ENCODE measurements at places on chromosomes 2 and 18.
A peak's percentile ranks its signal among the peaks of the same experiment; 100 is the strongest.

DNA sequence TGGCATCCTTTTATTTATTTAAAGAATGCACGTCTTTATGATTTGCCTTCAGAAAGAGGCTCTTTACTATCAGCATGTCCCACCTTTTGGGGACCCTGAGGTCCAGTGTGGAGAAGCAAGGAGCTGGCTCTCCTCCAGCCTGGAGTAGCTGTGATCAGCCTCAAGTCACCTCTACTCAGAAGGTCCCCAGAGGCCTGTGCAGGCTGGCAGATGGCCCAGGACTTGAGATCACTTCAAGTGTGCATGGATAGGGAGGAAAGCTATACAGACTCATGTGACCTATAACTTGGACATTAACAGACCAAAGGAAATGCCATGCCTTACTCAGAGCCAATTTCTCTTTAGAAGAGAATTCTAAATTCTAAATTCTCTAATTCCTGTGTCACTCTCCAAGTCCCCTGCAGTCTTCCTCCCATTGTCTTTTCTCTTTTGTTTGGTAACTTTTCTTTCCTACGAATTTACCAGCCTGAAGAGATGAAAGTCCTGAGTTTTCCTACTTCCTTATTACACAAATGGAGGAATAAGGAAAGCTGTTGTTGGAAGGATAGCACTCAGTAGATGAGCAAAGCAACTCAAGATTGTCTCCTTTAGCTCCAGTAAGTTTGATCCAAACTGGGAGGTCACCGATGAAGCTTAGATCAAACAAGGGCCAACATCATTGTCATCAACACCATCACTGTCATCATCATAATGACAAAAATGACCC, 163.9 kb downstream of the GFPT1 start:
- DNase-seq = no peak

GRCh38 chr2:110946902-110947301, 173.8 kb upstream of the BCL2L11 start:
- no peak for DNase-seq

GRCh38 chr2:101466426-101466825, 8.5 kb downstream of the RFX8 start:
- no peak for DNase-seq

DNA sequence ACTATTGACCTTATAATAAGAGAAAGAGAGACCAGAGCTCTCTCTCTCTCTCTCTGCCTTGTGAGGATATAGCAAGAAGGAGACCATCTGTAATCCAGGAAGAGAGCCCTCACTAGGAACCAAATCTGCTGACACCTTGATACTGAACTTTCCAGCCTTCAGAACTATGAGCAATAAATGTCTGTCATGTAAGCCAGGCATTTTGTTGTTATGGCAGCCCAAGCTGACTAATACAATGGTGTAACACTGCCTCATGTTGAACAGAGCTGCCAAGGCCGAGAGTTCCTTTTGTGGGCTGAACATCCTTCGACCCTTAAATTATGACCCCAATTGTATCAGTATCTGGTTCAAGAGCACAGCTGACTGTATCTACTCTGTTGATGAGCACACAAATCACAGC, 108.0 kb downstream of the LRRC30 start:
- no peak for DNase-seq

- no peak for DNase-seq
These were observed 34.4 kb upstream of the TRAPPC8 start for GRCh38 chr18:31977270-31977872.

DNA sequence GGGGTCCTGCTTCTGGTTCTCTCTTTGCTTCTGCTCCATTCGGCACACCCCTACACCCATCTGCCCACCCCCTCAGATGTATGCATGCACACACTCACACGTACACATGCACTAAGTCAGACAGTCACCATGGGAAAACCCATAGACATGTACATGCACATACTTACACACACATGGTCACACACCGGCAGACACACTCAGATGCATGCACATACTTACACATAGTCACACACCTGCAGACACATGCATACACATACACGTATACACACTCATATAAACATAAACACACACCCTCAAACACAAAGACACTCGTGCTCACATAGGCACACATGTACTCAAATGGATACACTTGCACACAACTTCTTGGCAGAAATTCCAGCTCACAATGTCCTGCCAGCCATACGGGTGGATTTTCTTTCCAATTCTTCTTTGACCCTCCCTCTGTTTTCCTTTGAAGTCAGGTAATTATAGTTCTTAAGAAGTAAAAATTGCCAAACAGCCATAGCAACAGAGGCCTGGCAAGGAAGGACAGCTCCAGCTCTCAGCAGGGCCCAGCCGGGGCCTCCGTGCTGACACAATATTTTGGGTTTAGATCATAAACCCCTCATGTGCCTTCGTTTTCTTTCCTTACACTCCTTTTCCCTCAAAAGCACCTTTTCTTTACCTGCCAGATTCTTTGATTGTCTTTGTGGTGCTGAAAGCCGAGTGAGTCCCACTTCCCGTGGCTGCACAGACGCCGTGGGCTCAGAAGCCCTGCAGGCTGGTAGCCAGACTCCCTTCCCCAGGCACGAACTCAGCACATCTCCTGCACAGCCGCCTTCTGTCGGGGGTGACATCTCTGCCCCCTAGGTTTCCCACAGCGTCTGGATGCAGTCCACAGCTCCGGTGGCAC, 195.7 kb downstream of the ARL4C start:
- DNase-seq = no peak

DNA sequence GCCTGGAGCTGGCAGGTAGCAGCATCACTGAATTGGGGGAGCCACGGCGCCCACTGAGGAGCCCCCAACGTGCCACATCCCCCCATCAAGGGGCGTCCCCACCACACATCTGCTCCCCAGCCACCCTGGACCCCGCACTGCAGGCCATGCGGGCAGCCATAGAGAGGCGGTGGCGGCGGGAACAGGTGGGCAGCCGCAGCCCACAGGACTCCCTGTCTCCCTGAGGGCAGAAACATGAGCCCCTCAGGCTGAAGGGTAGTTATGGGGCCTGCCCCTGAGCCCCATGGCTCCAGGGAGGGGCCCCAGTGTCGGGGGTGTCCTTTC, 26.6 kb downstream of the CROCC2 start:
- DNase-seq = no peak

DNA sequence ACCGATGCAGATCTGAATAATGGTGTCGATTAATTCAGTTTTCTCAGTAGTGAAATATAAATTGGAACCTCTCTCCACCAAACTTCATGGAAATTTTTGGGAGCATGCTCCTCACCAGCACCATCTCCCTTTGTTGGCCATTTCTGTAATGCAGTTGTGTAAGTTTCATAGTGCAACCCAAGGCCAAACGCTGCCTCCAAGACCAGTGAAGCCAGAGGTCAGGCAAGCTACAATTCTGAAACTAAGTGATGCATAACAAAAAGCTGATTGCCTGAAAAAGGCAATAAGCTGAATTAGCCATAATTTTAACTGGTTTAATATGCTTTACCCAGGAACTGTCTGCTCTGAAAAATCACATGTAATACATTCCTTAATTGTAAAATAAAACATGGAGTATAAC, 138.3 kb upstream of the TACR1 start:
- no peak for DNase-seq

GRCh38 chr2:159706385-159706980, 5.8 kb upstream of the MARCHF7 start:
- no peak for DNase-seq

- DNase-seq = no peak
These were observed 7.6 kb upstream of the TRIB2 start for GRCh38 chr2:12709207-12709522.

GRCh38 chr2:46246790-46247189, 50.4 kb upstream of the EPAS1 start:
- DNase-seq = no peak

DNA sequence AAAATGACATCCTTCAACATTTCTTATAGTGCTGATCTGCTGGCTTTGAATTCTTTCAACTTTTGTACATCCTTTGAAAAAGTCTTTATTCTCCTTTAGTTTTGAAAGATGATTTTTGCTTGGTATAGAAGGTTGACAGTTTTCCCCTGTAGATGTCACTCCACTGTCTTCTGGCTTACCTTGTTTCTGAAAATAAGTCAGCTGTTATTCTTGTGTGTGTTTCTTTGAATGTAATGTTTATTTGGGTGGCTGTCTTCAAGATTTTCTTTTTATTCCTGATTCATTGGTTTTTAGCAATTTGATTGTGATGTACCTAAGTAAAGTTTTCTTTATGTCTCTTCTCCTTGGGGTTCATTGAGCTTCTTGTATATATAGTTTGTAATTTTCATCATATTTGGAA, 47.6 kb downstream of the ACTR3 start:
- no peak for DNase-seq

GRCh38 chr2:12682017-12682416, 34.7 kb upstream of the TRIB2 start:
- no peak for DNase-seq

DNA sequence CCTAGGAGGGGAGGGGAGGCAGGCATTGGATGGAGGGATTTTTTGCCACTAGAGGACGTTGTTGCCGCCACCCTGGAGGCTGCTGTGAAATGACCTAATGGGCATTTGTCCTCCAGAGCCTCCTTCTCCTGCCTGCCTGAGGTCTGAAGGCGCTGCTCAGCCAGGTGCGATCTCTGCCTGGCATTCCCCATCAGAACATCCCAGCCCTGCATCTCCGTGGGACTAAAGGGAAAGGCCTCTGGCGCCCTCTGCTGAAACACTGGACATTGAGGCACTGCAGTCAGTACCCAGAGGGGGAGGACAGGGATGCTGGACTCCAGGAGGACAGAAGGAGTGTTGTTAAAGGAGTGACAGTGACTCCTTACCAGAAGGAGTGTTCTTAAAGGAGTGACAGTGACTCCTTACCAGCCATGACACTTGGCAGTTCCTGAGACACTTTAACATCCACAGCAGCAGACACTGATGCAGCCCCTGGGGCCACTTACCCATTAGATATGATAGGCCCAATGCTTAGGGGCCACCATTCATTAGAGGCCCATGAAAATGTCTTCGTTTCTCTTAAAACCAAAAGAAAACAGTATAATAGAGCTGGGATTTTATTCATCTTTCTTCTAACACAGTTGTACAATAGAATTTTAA, 17.0 kb downstream of the THNSL2 start:
- no peak for DNase-seq

DNA sequence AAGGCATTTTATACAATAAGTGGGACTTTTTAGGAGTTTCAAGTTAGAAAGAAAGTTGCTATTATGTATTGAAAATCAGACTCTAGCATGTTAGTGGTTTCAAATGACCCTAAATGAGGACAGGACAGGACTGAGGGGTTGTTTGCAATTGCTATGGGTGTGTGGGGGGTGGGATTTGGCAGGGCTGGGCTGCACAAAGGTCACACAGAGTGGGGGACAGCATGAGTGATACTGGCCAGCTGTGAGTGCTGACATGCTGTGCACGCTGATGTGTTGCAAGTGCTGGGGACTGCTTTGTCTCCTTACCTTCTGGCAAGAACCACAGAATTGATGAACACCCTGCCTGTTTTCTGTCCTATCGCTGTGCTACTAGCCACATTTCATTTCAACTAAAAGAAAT, 29.8 kb downstream of the RNMT start:
- DNase-seq = no peak

- peak; percentile 30 for DNase-seq
These were observed at the start of gene LRP2 for GRCh38 chr2:169362118-169362893. LRP2 (minus strand) TSS chr2:169362534; CDS start chr2:169362399, 135 bp downstream.

DNA sequence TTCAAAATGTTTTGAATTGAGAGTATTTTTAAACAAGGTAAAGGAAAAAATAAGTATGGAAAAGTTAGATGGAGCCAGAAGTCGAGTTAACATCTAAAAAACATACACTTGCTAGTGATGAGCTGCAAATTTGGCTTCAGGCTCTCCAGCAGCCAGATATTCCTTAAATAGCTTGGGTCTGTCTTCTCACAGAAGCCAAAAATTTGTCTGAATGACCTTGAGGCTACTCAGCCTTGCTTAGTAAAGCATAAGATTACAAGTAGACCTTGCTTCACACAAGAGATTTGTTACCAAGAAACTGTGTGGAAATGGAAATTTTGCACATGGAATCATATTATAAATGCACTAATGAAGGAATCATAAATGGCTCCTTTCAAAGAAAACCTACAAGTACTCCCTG, 40.8 kb upstream of the GRB14 start:
- DNase-seq = no peak

DNA sequence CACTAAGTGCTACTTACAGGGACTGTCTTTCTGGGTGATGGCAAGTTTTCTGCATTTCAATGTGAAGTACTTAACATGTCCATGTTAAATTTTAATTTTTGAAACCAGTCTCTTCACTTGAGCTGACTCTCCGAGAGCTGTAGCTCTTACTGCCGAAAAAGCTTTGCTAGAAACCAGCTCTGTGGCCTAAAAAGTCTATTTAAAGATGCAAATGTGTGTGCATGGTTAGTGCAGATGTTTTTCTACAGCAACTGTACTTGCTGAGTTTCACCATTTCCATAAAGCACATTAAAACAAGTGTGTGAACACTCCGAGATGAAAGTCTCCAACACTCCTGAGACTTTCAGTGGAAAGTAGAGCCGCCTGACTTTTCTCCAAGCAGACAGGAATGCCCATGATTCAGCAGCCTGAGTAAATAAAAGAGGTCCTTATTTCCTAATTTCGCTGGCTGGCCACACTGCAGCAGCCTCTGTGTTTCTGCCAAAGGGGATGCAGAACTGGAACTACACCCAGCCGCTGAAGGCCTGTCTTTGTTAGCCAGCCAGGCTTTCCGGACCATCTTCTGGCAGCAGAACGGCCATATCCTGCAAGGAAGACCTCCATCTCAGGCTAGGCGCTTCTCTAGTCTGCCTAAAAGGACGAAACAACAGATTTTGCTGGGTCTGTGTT, 121.2 kb downstream of the ZNF521 start:
- DNase-seq = no peak

DNA sequence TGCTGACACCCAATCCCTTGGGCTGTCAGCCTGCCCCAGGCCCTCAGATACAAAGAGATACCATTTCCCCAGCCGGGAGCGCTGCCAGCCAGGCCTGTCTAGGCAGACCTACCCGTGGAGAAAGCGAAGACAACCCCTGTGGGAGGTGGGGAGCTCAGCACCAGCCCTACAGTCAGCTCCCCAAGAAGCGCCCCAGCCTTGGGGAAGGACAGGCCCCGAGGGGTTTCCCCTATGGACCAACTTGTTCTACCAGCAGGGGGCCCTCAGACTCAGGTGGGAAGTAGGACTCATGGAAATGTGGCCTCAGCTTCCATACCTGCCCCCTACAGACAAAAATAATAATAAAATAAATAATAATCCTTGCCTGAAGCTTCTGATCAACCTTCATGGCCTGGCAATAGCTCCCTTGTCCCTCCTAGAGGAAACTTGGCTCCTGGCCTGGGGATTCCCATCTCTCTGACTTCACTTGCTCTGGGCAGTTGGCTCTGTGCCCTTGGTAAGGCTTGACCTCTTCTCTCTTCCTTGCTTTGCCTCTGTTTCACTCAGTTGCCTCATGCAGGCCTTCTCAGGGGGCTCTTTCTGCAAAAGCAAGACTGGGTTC, 7.0 kb downstream of the SLC35F6 start:
- DNase-seq = no peak

- no peak for DNase-seq
These were observed 375.3 kb upstream of the KLHL29 start for GRCh38 chr2:23009545-23010149.

DNA sequence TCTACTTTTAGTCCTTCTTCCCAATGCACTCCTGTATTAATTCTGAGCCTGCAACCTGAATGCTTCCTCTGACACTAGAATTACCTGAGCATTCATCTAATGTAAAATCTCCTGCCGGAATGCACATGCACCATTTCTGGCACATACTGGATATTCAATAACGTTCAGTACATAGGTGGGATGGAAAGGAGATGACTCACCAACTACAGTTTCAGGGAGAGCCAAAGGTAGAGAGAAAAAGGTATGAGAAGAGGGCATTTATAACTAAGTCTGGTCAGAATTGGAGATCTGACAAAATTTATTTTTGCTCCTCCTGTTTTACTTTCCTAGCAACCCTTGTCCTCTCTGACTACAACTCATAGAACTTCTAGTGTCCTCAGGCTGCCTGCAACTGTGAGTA, 1954.1 kb upstream of the CELF4 start:
- no peak for DNase-seq

Data from naive thymus-derived CD8-positive, alpha-beta T cell (primary cell).